ENCODE measurements at places on chromosomes 5 and 9.

DNA sequence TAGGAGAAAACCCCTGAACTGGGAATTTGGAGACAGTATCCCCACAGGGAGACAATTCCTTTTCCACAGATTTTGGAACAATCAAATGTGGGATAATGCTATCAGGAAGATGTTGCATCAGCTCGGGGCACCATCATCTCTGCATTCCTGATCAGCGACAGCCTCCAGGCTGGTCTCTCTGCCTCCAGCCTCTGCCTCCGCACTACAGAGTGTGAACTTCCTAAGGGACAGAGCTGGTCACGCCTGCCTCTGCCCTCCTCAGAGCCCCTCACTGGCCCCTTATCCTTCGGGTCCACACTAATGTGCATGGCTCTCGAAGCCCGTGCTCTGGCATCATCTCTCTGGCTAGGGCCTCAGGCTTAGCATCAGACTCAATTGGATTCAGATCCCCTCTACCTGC is 8.6 kb downstream of the FOXI1 start:
- no peak for DNase-seq

DNA sequence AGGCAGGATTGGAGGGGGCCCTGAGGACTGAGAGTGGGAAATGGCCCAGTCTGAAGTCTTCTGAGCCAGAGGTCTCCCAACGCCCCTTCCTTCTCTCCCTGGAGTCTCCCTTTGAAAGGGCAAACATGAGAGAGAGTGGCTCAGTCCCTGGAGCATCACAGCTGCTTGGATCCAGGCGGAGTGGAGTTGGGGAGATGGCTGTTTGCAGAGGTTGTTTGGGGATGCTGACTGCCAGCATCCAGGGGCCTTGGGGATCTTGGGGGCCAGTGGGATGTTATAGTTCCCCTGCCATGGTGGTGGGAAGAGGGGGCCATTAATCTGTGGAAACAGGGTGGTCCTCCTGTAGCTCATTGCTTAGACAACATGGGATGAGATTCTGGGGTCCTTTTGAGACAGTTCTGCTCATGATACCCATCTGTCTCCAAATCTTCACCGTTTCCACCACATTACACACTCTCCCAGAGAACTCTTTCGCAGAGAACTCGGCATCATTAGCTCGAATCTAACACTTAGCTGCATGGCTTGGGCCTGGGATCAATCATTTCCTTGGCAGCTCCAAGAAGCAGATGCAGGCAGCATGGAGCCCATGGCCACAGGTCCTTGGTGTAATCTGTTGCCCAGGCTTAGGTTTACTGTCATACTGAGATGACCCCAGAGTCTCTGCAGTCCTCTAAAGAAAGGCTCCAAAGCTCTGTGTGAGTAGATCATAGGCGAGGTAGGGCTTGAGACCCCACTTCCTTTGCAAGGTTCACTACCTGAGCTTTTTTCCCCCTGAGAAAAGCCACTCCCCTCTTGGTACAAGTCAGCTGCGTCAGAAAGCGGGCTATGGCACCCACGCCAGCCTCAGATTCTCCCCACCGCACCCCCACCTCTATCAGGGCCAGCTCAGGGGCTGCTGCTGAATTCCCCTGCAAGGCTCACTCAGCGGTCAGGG is 54.4 kb upstream of the SH3PXD2B start:
- DNase-seq = no peak

- DNase-seq = no peak
Observed at GRCh38 chr5:174327317-174327864, 281.9 kb downstream of the NSG2 start.

DNA sequence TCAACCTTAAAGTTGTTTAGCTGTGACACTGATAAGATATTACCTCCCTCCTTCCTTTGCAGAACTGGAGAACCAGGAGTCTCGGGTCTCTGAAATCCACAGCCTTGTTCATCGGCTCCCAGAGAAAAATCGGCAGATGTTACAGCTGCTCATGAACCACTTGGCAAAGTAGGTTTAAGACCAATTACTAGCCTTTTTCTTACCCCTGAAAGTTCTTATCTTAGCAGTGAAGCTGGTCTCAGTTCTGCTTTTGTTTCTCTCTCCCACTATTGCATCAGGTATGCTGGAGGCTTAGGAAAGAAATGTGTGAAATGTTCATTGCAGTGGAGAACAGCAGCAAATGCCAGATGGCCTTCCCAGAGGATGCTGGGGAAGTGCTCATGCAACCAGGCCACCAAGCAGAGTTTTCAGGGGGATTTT is 287.4 kb downstream of the ARHGAP26 start:
- DNase-seq = no peak

DNA sequence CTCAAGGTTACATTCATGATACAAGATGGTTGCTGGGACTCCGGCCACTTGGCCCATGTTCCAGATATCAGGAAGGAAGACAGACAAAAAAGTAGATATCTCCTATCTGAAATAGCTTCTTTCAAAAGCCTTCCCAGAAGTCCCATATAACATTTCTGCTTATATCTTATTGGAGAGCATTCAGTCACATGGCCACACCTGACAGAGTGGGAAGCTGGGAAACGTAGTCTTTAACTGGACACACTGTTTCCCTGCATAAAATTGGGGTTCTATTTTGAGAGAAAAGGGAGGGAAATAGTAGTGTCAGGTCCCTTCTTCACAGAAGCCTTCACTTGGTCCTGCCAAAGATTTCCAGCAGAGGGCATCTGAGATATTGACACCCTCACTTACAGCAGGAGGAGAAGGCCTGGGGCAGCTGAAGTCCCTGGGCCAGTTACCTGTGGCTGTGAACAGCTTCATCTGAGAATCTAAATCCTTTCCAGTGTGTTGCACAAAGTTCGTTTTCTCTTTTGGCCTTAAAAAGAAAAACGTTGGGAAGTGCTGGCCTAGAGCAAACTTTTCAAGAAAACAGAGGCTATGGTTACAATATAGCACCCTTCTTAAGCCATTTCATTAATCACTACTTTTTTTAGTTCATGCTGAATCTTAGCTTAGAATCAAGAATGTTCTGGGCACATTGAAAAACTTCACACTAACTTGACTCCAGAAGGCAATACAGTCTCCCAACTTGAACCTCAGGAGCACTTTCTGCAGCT is 33.5 kb downstream of the SPEF2 start:
- DNase-seq = peak; percentile 59

DNA sequence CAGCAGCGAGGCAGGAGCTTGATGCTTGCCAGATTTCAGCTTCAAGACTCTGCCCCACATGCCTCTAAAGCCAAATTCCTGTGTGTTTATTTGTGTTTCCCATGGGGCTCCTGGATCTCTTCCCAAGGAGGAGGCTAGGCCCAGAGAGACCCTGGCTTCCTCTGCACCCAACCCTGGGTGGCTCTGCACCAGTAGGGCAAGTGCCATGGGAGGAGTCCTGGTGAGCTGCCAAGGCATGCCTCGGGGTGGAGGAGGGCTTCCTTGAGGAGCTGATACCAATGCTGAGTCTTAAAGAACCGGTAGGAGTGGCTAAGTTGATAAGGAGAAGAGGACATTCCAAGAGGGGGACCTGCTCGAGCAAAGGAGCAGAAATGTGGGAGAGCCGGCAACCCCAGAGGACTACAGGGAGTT is 6.8 kb upstream of the TIFAB start:
- DNase-seq = no peak

- no peak for DNase-seq
Observed at GRCh38 chr9:70668751-70669150, 254.3 kb upstream of the KLF9 start.

DNA sequence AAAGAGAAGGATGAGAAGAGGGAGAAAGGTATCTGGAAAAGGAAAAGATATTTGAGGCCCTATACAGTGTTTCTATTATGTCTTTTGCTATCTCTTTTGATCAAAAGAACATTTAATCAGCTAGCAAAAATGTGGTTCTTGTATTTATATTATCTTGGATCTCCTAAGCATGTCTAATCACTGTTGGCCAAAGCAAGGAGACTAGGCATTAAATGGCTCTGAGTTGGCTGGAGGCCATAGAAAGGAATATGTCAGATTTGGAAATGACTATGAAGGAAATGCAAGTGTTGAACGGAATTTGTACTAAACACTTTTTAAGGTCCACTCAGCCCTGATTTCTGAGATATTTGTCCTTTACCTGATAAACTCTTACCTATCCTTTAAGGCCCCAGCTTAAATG is 22.4 kb upstream of the THG1L start:
- no peak for DNase-seq

DNA sequence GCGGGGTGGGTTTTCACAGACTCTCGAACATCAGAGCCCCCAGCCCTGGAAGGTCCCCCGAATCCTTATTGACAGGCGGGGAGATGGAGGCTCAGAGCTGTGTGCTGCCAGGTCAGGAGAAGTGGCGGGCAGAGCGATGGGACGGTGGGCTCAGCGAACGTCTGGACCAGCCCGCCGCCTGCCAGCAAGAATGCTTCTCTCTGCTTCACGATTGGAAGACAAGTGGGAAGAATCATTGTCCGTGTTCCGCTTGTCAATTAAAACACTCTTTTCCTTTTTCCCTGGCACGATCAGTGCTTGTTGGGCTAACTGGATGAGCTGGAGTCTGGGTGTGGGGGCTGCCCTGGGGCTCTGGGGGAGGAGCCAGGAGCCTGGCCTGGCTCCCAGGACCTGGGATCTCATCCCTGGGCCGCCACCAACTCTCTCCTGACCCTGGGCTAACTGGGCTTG is 1.6 kb downstream of the COL5A1 start:
- no peak for DNase-seq

DNA sequence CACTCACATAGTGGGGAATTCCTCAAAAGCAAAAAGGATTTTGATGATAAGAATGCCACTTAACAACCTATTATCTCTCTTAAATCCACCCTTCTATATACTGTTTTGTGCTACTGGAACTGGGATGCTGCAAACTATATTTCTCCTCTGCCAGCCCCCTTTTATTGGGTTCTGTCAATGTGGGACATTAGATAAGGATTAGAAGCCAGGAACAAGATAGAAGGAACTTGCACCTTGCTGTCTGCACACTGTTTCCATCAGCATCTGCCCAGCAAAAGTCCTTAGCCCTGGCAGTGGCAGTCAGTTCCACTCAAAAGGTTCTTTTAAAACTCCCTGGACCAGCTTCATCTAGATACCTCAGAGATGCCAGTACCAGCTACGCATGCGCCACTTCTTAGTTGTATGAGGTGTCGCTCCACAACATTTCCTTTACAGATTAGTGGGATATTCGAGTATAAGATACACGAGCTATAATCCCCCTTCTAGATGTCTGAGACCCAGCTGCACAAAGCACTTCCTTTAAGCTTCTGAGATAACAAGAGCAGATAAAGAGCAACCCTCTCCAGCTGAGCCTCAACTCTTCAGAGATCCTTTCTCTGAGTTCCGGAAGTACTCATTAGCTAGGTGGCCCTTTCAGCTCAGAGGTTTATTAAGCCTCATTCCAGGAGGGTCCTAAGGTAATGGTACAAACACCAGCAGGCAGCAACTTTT is 45.3 kb downstream of the CERT1 start:
- no peak for DNase-seq

DNA sequence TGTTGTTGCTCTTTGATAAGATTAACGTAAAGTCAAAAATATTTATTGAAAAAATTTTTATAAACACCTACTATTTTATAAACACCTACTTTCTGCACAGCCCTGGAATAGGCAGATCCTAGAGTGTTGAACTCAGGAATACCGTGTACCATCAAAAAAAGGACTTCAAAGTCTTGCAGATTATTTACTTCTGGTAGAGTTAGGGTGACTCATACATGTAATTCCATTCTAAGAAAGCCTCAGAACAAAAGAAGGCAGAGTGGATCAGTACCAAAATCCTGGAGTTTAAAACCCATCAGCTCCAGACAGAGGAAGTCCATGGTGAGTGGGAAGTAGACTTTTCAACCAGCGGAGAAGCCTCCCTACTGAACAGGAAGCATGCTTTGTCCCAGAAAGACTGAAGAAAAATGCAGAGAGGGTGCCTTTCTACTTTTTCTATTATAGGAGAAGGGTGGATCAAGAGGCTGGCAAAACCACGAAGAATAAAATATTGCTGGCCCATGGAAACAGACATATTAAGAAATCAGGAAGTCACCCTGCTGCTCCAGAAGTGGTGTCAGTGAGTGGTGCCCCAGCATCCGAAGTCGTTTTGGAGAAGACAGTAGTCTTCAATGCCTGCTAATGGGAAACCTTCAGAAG is 45.1 kb upstream of the DAB2 start:
- no peak for DNase-seq

DNA sequence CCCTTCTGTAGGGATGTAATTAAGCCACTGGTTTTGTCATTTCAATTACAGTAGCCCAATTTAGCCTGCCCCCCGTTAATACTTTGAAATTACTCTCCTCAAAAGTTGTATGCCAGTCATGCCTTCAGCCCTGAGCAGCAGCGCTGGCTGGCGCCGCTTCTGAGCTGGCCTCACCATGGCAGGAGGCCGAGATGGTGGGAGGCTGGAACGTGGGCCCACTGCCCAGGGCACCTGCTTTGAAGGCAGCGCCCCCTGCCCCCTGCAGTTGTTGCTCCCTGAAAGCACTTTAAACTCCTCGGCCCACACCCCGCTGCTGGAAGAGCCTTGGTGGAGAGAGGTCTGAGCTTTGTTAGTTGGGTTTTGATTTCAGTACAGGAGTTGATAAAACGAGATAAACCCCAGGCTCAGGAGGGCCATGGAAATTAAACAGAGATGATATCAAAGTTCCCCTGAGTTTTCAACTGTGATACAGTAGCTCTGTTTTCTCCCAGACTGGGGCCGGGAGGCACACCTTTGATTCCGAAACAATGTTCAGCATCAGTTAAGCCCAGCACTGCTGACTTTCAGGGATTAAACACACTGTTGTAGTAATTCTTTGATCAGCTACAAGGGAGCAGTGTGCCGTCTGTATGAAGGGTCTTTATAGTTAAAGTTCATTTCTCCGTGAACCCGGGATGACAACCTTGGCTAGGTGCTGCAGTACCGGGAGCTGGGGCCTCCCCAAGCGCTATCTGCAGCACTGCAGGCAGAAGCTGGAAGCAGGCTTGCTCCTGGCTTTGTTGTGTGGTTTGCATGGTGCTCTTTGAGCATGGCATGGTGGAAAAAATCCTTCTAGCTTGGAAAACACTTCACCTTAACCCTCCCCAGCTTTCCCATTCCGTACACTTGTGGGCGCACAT is 9.5 kb downstream of the MVB12B start:
- DNase-seq = no peak

DNA sequence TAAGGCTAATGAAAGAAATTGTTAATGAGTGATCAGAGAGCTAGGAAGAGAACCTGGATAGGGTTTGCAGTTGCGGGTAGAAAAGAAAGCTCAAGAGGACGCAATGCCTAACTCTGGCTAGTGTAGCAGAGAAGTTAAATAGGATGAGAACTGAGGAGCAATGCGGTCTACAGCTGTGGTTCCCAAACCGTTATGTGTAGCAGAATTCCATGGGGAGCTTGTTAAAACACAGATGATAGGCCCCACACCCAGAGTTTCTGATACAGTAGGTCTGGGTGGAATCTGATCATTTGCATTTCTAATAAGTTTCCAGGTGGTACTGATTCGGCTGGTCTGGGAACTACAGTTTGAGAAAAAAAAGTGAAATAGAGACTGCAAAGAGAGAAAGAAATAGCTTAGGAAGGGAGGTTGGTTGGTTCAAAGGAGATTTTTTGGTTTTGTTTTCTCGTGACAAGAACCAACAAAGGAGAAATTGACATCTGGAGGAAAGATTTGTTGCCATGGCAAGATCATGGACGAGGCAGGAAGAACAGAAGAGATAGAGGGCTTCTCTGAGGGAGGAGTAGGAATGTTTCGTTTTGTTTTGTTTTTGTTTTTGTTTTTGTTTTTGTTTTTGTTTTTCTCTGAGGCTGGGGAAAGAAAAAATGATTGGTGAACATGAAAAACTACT is 276.1 kb downstream of the ARRDC3 start:
- no peak for DNase-seq

GRCh38 chr9:132669319-132669697 is 475 bp downstream of the DDX31 start:
- DNase-seq = no peak

GRCh38 chr9:26471261-26471660 is 421.3 kb downstream of the CAAP1 start:
- DNase-seq = no peak

Measured in effector memory CD8-positive, alpha-beta T cell (primary cell).